ENCODE measurements at places on chromosomes 2 and 18.
A peak's percentile ranks its signal among the peaks of the same experiment; 100 is the strongest.

- H3K4me3 ChIP-seq = no peak overlapping the region
- peak overlapping the region; percentile 45 for H3K27ac ChIP-seq
- H3K36me3 ChIP-seq = no peaks in the 10 kb centered on the region
- peaks cover 8% of the 10 kb centered on the region for H3K4me1 ChIP-seq
Measured at GRCh38 chr2:42117923-42118753, 51.0 kb upstream of the EML4 start.

- H3K27me3 ChIP-seq = no peaks in the 10 kb centered on the region
- H3K4me1 ChIP-seq = no peaks in the 10 kb centered on the region
- H3K4me3 ChIP-seq = no peak overlapping the region
- H3K36me3 ChIP-seq = peaks cover 6% of the 10 kb centered on the region
Measured at GRCh38 chr2:157868993-157869392, 7.1 kb downstream of the ACVR1 start.

DNA sequence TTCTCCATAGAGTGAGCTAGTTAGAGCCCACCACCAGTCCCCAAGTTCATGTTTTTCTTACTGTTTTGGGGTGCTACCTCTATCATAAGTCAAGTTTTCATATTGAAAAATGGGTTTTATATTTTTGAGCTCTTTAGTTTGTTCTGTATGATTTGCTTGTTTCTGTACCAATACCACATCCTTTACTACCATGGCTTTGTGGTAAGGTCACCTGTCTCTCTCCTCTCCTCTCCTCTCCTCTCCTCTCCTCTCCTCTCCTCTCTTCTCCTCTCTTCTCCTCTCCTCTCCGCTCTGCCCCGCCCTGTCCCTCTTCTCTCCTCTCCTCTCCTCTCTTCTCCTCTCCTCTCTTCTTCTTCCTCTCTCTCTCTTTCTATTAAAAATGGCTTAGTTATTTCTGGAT is 22.1 kb upstream of the LBH start:
- DNase-seq = no peak
- no peaks in the 10 kb centered on the region for H3K36me3 ChIP-seq
- no peak overlapping the region for H3K27ac ChIP-seq
- H3K4me1 ChIP-seq = peaks cover 2% of the 10 kb centered on the region
- H3K27me3 ChIP-seq = peaks cover 5% of the 10 kb centered on the region

DNA sequence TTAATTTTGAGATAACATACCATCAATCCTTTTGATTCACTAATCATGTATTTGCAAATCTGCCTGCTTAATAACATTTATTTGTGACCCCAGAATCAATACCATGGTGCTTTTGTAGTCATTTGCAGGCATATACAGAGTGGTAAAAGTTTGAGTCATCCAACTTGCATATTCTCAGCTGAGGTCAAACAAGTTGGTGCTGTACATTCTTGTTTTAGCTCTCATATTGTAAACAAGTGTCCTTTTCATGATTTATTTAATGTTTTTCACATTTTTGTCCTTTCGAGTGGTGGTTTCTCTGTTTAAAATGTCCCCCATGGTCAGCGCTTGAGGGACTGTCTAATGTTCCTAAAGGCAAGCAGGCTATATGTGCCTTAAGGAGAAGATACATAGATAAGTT is 17.5 kb downstream of the RAB27B start:
- DNase-seq = no peak
- no peak overlapping the region for H3K4me3 ChIP-seq
- no peaks in the 10 kb centered on the region for H3K4me1 ChIP-seq
- no peaks in the 10 kb centered on the region for H3K36me3 ChIP-seq

- H3K36me3 ChIP-seq = no peaks in the 10 kb centered on the region
- no peaks in the 10 kb centered on the region for H3K4me1 ChIP-seq
- no peak overlapping the region for H3K27ac ChIP-seq
- no peaks in the 10 kb centered on the region for H3K27me3 ChIP-seq
Measured at GRCh38 chr2:84838434-84839145, 42.3 kb downstream of the TRABD2A start.

DNA sequence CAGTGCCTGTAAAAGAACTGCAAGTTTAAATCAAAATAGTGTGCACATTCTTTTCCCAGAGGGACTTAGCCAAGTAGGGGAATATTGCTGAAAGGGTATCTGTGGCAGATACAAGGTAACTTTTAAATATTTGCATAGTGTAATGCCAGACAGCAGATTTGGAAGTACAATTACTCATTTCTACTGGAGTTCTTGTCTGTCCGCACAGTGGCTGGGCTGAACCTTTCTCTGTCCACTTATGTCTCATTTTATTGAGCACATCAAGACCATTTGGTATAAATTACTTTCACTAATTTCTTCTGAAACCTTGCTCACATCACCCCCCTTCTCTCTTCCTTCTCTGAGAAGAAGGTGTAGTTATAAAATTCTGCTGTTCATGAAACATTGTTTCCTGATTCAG is 271.3 kb downstream of the THSD7B start:
- H3K4me3 ChIP-seq = no peak overlapping the region
- no peaks in the 10 kb centered on the region for H3K4me1 ChIP-seq
- H3K27ac ChIP-seq = no peak overlapping the region
- H3K36me3 ChIP-seq = no peaks in the 10 kb centered on the region
- DNase-seq = no peak
- no peaks in the 10 kb centered on the region for H3K27me3 ChIP-seq

DNA sequence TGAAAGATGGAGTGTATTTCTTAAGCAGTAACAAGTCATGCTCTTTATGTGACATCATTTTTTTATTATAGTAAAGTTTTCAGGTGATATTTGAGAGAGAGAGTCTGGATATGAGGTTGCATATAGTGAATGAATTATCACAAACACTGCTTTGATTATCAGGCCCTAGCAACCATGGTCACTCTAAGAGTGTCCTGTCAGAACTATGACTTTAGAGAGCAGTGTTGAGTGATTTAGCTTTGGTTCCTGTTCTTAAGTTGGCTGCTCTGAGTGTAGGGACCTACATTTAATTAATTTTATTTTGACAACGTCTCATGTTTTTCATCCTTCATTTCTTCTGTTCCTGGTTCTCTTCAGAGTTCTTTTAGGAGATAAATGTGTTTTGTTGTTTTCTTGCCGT is 275.5 kb downstream of the KCNJ3 start:
- H3K4me3 ChIP-seq = no peak overlapping the region
- no peak overlapping the region for H3K27ac ChIP-seq
- H3K36me3 ChIP-seq = no peaks in the 10 kb centered on the region
- DNase-seq = no peak
- no peaks in the 10 kb centered on the region for H3K4me1 ChIP-seq

GRCh38 chr18:23196119-23197007 is 61.1 kb downstream of the CABLES1 start:
- peaks cover 10% of the 10 kb centered on the region for H3K36me3 ChIP-seq
- H3K27ac ChIP-seq = no peak overlapping the region
- no peaks in the 10 kb centered on the region for H3K27me3 ChIP-seq
- no peak for DNase-seq
- H3K4me1 ChIP-seq = peaks cover 18% of the 10 kb centered on the region

GRCh38 chr2:233140077-233140585 is 80.0 kb downstream of the INPP5D start:
- no peaks in the 10 kb centered on the region for H3K4me1 ChIP-seq
- DNase-seq = no peak
- H3K27me3 ChIP-seq = peaks cover 11% of the 10 kb centered on the region
- H3K4me3 ChIP-seq = no peak overlapping the region
- H3K27ac ChIP-seq = no peak overlapping the region

Measured in muscle of leg (tissue), 16 donors.